ENCODE measurements at places on chromosomes 1 and 21. TPM values are rescaled to one million over a fixed set of nuclear protein-coding genes. Genes with fewer than 3 reads are reported as not detected.

DNA sequence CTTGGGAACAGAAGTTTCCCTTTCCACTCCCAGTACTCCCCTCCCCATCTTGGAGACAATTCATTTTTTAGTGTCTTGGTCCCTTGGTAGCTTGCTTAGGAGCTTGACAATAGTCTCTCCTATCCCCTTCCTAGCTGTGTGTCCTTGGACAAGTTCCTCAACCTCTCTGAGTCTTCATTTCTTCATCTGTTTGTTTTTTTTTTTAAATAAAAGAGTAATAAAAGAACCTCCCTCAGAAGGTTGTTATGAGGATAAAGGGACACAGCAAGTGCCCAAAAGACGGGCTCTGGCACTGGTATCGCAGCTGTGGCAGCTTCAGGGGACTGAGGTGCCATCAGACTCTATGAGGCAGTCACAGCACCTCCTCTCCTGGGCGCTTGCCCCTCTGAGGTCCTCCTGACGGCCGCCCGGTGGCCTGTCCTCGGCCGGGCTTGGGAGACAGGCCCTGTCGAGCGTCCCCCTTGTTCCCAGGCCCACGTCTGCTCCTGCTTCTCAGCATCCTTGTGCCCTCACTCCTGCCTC is 689.2 kb downstream of the MATN1 start:
- DNase-seq = no peak

GRCh38 chr1:209505044-209505443 is 78.5 kb upstream of the CAMK1G start:
- peak; percentile 39 for DNase-seq

GRCh38 chr1:185442050-185442449 is 125.0 kb upstream of the IVNS1ABP start:
- DNase-seq = peak; percentile 62

DNA sequence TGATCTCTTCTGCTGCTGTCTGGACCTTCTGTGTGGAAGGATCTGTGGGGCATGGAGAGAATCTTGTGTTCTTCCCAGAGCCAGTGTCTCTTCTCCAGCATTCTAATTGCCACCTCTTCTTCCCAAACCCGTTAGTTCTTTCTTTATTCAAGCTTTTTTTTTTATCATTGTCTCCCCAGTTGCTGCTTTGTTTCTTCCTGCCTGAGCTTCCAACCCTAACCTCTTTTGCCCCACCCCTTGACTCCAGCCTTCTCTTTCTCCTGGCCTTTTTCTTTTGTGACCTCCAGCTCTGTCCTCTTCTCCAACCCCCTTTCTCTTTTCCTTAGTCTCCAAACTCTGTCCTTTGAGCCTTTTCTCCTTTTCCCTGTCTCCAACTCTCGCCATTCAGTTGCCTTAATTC is 4.5 kb downstream of the AGO1 start:
- DNase-seq = no peak

- DNase-seq = peak; percentile 37
Measured at GRCh38 chr1:69814926-69815325, 247.2 kb downstream of the LRRC7 start.

The LCA5L gene
- polyA plus RNA-seq = 2.4 TPM

The HPCAL4 gene
- not detected for polyA plus RNA-seq

The KPRP gene
- 9.9 TPM for polyA plus RNA-seq

Data from GM23248 (cell line).